Activated CD4-positive, alpha-beta memory T cell treated with anti-CD3 and anti-CD28 coated beads, Interleukin-2, amount 10 ng/mL, durations not matched to agents 7 days and 5 days (primary cell): ENCODE measurements at places on chromosomes 3 and 15. TPM values are rescaled to one million over a fixed set of nuclear protein-coding genes. Genes with fewer than 3 reads are reported as not detected.

GRCh38 chr3:78818161-78818985, 949.4 kb downstream of the ROBO1 start:
- no peak for DNase-seq

DNA sequence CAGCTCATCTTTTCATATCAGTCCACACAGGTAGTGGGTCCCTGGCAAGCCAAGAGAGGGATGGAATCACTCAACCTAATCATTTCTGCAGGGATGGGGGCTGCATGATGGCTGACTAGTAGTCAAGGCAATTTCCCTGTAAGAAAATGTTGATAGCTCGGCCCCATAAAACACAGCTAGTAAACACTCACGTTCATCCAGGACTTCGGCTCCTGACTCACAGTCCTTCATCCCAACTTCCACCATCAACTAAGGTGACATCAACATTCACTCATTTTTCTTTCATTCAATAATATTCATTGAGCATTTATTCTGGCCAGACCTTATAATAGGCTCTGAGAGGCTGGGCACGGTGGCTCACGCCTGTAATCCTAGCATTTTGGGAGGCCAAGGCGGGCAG, 4.4 kb upstream of the ACAP2 start:
- DNase-seq: no peak

DNA sequence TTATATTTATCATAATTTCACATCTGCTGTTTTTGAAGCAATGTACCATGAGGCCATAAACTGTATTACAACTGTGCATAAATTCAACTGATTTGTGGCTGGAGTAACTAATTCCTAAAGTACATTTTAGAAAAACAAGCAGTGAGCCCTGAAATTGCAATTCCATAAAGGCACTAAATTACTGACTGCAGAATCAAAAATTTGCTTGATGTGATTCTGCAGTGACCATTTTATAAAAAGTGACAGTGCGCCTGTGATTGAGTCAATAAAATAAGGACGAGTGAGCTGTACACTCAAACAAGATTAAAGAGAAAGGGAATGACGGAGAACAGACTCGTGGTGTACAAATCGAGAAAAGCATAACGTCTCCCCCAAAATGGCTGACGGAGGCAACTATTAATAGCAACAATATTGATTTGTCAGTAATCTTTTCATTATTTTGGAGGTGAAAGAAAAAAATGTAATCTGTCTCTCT, 121.4 kb upstream of the MEIS2 start:
- DNase-seq: no peak

DNA sequence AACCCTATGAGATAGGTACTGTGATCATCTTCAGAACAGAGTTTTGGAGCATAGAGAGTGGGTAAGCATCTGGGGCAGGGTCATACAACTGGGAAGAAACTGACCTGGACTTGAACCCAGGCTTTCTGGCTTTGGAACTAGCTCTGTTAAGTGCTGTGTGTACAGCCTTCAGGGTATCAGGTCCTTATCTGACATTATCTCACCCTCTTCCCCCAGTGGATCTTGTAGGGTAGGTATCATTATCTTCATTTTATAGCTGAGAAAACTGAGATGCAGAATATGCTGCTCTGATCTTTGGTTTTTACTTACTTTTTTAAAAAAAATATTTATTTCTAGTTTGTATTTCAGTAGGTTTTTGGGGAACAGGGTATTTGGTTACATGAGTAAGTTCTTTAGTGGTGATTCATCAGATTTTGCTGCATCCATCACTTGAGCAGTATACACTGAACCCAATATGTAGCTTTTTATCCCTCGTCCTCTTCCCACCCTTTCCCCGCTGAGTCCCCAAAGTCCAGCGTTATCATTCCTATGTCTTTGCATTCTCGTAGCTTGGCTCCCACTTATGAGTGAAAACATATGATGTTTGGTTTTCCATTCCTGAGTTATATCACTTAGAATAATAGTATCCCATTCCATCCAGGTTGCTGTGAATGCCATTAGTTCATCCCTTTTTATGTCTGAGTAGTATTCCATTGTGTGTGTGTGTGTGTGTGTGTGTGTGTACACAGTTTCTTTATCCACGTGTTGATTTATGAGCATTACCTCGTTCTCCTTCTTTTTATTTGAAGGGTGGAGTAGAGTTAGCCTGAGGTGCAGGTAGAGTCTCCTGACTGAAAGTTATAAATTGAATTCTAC, 271.2 kb downstream of the PTPRG start:
- DNase-seq: no peak

DNA sequence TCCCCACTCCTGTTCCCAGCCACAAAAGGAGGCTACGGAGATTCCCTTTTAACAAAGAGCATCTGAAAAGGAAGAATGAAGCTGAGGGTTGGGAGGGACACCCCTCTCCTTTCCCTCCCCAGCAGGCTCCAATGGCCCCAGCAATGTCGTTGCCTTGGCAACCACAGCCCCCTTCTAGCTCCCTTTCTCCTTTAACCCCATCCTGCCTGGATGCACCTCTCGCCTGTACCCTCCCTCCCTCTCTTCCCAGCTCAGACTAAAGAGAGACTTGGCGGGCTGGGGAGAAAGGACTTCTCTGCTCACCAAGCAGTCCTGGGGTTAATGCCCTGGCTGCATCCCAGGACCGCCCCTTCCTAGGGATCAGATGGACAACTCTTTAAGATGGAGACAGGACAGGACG, 7.1 kb upstream of the RPL29 start:
- no peak for DNase-seq

GRCh38 chr3:146449076-146449475, 20.3 kb downstream of the PLSCR2 start:
- no peak for DNase-seq

- DNase-seq: no peak
These were observed 124.9 kb upstream of the PRR20G start for GRCh38 chr3:127412578-127413317.

- DNase-seq: no peak
These were observed 20.4 kb downstream of the GOLM2 start for GRCh38 chr15:44308889-44309288.

DNA sequence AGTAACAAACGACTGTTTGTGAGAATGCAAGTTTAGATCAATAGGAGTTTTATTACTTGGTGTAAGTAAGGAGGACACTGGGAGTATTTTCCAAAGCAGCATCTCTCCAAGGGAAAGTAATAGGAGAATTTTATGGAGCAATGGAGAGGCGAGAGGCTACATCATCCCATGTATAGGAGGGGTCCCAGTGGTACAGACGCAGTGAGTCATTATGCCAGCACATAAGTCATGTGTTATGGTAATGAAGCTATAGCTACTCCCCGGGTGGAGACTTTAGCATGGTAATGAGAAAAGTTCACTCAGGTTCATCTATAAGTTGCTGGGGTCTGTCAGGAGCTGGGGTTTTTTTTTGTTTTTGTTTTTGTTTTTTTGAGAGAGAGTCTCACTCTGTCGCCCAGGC, 29.5 kb upstream of the ZNF445 start:
- DNase-seq: no peak

- DNase-seq: no peak
These were observed 27.6 kb downstream of the GPR176 start for GRCh38 chr15:39892418-39892817.

- DNase-seq: peak; percentile 47
These were observed 1.2 kb downstream of the LHFPL4 start for GRCh38 chr3:9552252-9552999.

- DNase-seq: no peak
These were observed 41.6 kb upstream of the TASOR start for GRCh38 chr3:56724676-56725075.

DNA sequence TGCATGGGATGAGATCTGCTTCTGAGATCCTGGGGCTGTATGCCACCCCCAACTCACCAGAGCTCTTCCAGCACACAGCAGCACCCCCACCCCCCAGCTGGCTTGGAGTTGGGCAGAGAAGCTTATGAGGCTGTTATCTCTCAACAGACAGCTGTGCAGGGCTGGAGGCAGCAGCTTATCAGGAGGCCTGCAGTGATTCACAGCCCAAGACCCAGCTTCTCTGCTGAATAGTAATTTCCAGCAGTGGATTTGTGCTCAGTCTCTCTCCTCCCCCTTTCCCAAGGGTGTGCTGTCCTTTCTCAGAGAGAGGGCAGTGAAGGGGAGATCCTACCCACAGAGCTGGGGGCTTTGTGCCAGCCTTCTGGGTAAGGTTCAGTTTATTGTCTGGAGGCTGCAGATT, 2.1 kb downstream of the RPP25 start:
- DNase-seq: no peak

- no peak for DNase-seq
These were observed 332.9 kb downstream of the TIGIT start for GRCh38 chr3:114626751-114627150.

GRCh38 chr3:9196020-9196419, 53.4 kb downstream of the SRGAP3 start:
- DNase-seq: no peak

DNA sequence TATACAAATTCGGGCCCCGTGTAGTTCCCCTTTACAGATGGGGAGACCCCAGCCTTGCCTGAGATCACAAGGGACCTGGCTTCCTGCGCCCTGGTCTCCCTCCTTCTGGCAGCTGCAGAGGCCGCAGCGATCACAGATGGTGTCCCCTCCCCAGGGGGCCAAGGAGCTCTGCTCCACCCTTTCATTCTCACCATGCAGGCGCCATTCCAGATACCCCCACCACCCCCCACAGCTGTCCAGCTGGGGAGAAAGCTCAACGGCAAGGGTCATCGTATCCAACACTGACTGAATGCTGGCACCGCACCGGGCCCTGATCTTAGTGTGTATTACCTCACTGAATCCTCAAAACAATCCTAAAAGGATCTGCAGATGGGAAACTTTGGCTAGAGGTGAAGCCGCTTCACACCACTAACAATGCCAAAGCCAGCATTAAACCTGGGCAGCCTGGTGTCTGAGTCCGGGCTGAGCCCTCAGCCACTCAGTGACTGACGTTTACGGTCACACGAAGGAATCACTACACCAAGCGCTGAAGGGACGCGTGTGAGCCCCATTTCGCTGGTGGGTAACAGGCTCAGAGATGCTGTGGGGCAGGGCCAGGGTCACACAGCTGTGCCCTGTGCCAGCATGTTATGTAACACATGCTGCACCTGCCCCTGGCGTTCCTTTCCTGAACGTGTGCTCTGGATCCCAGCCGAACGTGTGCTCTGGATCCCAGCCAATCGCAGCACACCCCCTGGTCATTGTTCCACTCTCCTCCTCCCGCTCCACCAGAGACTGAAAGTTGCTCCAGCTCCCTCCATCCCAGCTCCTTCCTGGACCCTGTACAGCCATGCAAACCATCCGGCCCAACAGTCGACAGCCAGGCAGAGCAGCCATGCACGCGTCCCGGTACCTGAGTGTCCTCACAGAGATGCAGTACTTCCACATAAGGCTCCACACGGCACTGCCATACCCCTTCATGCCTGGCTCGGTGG, 51.8 kb downstream of the IQSEC1 start:
- DNase-seq: no peak

- DNase-seq: no peak
These were observed 76.1 kb downstream of the SCN10A start for GRCh38 chr3:38739931-38740330.

DNA sequence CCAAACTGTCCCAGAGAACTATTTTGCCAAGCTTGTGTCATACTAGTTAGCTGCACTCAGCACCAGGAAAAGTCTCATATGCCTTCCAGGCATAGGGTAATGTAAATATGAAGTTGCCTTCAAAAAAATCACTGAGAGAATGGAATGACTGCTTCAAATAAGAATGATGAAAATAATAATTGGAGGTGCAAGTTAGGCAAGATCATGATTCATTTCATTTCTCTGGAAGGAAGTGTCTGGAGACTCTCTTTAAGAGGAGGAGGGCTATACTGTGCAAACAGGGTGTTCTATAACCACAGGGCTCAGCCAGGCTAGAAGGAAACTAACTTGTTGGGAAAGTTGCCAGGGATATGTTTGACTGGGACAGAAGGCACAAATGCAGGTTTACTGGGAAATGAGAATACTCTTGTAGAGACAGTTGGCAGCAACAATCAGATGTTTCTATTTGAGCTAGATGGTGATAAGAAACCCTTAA, 4.3 kb downstream of the SIDT1 start:
- no peak for DNase-seq

GRCh38 chr3:127059072-127059471, 76.2 kb downstream of the PLXNA1 start:
- no peak for DNase-seq

The SCAANT1 gene
- not detected for total RNA-seq

The ACKR4 gene
- not detected for total RNA-seq

The PYDC2 gene
- not detected for total RNA-seq

The MYZAP gene
- not detected for total RNA-seq

The NECTIN3 gene
- 10.0 TPM for total RNA-seq

The KNG1 gene
- total RNA-seq: not detected

The SNTN gene
- not detected for total RNA-seq

The PARP16 gene
- 15.7 TPM for total RNA-seq
